ENCODE measurements at places on chromosomes 12 and 14.

- peak; percentile 84 for DNase-seq
These were observed 93.8 kb downstream of the RFLNA start for GRCh38 chr12:124388679-124389137.

GRCh38 chr14:74415115-74415437 is 10.9 kb downstream of the SYNDIG1L start:
- no peak for DNase-seq

DNA sequence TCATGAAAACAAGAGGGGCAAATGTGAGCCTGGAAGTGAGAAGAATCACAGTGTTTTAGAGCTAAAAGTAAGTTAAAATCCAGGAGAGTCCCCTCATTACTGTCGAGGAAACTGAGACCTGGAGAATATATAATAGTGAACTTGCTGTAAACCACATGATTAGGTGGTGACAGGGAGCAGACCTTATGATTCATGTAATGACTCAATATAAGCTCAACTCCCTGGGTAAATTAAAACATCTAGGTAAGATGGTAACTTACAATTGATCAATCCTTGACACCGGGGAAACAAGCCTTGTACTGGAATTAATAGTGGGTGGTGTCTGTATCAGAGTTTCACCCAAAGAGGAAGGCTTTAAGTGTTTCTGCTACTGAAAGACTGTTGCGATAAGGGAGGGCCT is 269.3 kb downstream of the SNAPC1 start:
- no peak for DNase-seq

DNA sequence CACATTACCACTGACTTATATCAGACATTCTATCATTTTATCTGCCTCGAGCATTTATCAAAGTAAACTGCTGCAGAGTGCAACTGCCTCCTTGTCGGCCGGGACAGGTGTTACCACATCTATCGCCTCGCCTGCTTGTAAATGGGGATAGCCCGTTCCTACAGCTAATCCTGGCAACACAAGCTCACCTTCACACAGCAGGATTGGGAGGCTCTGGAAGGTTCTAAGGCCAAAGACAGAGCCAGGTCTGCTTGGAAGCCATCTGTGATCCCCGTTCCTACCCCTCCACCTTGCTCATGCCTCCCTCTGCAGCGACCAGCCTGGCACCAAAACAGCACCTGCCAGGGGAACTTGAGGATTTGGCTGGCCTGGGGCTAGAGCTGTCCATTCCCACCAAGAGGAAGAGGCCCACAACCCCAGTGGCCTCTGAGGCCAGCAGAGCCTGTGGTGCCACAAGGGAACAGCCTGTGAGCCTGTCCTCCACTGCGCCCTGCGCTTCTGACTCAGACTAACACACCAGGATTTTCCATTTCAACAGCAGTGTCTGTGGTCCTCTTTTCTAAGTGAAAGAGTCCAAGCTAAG is 114.8 kb upstream of the DIO3 start:
- no peak for DNase-seq

- DNase-seq = no peak
These were observed 281.9 kb downstream of the ACSS3 start for GRCh38 chr12:81359736-81360135.

DNA sequence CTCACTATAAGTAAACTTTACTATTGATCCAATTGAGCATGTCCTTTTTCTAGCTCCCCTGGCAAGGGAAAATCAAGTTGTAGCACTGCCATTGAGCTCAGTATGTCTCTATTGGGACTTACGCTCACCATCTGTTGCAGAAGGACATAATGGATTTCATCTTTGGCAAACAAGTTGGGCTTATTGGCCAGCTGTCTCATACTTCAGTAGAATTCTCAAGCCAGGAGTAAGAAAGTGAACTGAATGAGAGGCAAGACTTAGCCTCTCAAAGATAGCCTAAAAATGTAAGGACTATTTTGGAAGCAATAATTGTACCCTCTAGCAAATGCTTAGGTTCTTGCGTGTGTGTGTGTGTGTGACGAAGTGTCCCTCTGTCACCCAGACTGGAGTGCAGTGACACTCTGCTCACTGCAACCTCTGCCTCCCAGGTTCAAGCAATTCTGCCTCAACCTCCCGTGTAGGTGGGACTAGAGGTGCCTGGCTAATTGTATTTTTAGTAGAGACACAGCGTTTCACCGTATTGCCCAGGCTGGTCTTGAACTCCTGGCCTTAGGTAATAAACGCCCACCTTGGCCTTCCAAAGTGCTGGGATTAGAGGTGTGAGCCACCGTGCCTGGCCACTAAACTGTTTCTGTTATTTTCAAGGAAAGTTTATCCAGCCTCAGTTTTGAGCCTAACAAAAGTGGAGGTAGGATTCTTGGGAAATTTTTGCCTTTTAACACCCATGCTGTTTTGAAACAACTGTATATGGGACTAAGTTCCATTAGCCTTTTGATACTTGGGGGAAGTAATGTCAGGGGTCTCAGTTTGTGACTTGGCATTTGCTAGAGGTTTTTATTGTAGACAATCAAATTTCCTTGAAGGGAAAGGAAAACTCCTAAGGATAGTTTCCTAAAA is 7.0 kb downstream of the HNRNPA1 start:
- peak; percentile 65 for DNase-seq
